Vagina (tissue), 2 donors: ENCODE measurements at places on chromosomes 4 and X.

DNA sequence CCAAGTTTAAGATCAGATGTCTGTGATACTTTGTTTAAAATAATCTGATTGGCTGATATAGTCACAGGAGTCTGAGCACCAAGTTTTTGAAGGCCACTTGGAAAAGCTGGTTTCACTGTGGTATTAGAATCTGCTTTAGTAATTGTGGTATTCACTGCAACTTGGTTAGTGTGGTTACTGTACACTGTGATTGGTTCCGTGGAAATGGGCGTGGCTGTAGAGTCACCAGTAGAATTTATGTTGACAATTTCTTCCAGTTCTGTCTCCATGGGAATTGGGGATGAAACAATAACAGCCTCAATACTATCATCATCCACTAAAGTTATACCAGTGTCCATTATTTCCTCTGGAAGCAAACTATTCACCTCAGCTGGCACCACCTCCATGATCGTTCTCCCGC lies 26.2 kb downstream of the LIN54 start:
- DNase-seq = no peak

GRCh38 chr4:149751174-149751573 lies 64.5 kb downstream of the IQCM start:
- DNase-seq = no peak

DNA sequence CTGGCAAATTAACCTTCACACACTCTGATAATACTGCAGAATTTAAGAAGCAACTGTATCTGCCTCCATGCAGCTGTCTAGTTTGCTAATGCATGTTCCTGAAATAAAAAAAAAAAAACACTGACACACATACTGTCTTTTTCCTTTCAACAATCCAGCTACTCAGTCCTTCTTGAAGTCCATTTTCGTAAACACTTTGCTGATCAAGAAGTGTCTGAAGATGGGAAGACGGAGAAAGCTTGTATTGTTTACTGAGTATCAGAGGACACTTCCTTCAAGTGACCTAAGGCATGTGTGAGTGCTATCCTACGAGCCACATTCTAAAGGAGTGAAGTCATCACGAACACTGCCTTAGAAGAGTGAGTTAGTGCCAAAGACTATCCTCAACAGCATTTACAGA lies 82.6 kb downstream of the LUZP4 start:
- DNase-seq = no peak

GRCh38 chrX:146449243-146449642 lies 360.3 kb upstream of the CXorf51B start:
- DNase-seq = no peak

DNA sequence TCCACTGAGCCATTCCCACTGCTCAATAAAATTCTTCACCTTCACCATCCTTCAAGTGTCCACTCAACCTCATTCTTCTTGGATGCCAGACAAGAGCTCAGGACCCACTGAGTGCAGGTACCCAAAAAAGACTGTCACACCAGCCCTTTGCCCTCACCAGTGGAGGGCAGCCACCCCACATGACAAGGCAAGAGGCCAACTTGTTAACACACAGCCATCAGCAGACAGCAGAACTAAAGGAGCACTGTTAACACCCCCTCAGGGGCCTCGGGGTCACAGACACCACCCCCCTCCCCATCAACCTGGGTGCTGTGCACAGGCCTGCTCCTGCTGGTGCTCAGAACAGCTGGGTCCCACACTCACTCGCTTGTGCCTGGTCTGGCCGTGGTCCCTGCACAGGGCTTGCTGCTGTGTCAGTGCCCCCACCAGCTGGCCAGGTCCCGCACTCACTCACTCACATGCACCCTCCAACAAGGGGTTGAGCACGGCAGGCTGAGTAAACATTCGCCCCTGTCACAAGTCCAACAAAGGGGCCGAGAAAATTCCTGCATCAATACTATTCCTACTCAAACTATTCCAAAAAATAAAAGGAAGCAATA lies 54.1 kb downstream of the ATRX start:
- DNase-seq = no peak

- DNase-seq = peak; percentile 13
Measured at GRCh38 chr4:17013382-17014006, 115.0 kb upstream of the LDB2 start.

DNA sequence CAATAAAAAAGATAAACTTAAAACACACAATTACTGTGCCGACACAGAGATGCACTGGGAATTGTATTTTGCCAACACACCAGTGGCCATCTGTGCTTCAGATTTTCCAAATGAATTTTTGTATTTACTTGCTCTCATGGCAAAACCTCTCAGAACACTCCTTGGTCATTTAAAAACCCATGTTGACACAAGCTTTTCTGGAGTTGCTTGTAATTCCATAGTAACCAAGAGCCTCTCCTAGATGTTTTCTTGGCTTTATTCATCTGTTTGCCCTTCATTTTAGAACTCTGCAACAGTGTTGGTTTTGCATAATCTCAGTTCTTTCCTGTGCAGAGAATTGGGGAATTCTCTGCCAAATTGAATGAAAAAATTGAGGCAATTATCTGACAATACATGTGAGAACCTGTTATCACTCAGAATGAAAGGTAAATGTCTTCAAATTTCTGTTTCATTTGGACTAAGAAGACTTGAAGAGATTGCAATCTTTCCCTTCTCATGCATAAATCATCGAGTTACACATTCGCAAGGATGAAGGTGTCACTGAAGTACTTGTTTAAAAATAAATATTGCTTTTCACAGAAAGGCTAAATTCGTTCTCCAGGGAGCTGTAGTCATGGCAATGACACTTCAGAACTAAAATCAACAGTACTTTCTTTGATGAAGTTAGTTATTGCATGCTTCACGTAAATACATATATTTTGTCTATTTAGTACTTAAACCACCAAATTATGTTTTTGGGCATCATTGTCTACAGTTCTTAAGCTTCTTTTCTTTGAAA lies 301.8 kb upstream of the CTSO start:
- no peak for DNase-seq
